SK-N-MC (cell line): ENCODE measurements at places on chromosomes 5 and 9.

DNA sequence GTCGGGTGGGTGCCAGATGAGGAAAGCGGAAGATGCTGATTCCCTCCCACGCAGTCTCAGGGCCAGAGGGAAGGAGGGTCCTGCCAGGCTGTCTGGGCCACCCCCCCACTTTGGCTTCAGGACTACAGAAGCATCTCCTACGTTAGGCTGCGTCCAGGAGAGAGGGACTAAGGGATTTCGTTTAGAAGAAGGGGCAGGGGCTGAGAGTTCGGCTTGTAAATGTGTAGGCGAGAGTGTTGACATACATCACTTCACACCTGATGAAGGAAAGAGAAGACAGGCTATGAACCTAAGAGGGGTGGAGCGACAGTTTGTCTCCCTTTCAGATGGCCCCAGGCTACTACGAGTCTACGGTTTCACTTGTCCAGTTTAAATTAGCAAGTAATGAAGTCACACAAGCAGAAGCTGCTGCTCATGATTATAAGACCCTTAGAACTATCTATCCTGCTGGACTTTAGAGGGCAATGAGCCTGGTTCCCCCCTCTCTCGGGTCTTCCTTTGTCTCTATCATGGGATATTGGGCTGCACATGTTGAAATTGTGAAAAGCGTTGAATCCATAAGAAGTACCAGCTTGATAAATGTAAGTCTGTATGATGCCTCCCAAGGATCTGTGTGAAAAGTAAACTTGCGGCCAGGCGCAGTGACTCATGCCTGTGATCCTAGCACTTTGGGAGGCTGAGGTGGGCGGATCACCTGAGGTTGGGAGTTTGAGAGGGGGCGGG, 193.0 kb downstream of the AOPEP start:
- no peak for DNase-seq

DNA sequence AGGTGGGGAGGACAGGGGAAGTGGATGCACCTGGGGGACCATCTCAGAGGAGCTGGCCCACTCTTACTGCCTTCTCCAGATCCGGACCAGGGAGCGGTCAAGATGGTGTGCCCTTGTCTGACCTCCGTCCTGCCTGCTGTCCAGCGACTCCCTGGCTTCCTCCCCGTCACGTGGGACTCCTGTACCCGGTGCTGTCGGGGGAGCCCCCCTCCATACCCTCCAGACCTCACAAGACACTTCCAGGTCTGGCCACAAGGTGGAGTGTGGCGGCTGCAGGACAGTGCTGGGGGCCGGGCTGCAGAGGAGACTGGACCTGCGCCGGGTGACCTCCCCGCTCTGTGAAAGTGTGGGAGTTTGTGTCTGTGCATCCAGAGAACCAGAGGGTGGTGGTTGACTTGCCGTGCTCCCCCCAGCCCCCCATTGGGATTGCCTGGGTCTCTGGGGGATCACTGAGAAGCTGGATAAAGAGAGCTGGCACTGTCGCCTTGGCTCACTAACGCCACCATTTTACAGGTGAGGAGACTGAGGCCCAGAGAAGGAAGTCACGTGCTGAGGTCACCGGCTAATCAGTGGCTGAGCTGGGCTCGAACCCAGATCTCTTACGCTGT, 1.9 kb upstream of the CRB2 start:
- DNase-seq = no peak

DNA sequence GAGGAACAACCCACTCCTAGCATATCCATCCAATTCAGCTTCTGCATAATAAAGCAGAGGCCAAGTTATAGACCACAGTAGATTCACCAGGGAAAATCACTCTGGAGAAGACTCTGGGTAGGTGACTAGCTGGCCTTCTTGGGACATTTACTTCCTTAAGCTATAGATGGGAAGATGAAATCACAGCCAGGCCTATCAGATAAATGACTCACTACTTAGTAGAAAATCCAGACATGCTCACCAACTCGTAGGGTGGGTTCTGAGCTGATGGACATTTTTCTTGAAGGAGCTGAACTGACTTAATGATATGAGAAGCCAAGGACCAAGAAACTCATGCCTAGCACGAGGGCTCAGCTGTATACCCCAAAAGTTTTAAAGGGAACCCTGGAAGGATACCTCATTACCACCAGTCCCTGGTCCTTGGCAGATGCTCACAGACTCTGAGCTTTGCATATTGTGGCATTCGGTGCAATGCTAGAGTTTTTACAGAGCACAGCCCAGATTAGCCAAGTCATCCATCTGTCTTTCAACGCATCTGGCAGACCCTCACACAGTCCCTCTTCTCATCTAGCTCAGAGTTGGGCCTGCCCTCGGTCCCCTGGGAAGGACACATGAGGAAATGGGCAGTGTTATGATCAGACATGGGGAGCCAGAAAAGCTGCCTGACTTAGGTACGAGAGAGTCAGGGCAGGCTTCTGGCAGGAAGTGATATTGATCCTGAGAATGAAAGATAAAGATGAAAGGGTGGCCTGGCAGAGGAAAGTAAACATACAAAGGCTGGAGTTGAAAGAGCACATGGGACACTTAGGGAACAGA, 15.0 kb downstream of the ACSL6 start:
- no peak for DNase-seq

DNA sequence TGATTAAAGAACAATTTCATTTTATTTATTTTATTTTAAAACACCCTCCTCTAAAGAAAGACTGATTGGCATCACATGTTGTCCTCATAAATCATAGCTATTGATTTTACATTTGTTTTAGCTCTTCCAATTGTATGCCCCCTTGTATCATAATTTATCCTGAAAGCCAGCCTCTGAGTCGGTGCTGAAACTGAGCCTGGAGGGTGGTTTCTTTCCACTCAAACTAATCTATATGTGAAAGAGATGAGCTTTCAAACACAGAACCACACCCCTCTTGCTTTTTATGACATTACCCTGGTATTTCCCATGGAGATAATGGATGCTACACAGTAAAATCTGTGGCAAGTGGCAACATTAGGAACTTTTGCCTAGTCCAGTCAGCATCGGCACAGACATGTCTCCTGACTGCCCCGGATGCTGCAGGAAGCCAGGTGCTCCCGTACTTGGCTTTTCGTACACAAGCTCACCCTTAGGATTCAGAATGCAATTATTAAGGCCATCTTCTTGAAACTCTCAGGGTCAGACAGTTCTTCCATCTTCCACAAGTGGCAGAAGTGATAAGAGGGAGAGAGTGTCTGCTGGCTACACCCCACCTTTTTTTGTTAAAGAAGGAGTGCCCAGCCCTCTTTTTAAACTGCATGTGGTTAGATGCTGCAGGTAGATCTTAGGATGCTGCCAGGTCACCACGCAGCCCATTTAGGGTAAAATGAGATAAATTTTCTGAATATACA, 91.1 kb downstream of the SNCAIP start:
- no peak for DNase-seq

DNA sequence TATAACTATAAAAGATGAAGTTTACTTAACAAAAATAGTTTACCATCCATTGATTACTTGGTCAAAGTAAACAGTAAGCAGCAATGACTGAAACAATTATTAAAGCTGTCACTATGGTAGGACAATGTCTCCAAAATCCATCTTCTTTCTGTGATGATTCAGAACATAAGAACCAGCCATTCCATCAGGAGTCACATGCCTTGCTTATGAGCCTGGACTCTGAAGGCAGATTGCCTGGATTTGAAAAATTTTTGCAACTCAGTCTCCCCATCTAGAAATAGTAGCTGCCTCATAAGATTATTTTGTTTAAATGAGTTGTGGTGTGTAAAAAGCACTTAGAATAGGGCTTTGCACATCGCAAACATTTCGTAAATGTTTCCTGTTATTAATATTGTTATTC, 136.2 kb downstream of the LIFR start:
- DNase-seq = no peak

GRCh38 chr9:116332090-116332489, 178.5 kb downstream of the PAPPA start:
- DNase-seq = no peak

DNA sequence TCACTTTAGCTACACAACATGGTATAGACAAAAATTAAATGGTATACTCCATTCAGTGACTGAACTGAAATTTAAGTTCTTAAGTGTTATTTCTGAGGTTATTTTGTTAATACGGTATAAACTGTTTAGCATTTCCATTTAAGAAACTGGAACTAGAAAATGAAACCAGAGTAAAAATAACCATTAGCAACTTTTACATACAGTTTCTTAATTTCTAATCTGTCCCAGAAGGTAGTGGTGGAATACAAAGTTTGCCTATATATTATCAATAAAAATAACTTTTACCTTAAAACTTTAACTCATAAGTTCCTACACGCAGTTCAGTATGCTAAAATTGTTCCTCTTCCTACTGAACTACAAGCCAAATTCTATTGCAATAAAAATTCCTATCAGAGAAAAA, 10.3 kb downstream of the GOLPH3 start:
- no peak for DNase-seq
